Diencephalon (tissue), 1 donor: ENCODE measurements at places on chromosomes 5 and 9. TPM values are rescaled to one million over a fixed set of nuclear protein-coding genes. Genes with fewer than 3 reads are reported as not detected.

Gene OR1J2
- not detected for total RNA-seq

Gene PCDHB7
- 8.5 TPM for total RNA-seq

Gene KCNN2
- 33.9 TPM for total RNA-seq

Gene DRD1
- total RNA-seq, result 27.0 TPM

Gene GGTA1
- 3.5 TPM for total RNA-seq

Gene PCDHA9
- 11.3 TPM for total RNA-seq

Gene TMEM174
- not detected for total RNA-seq

Gene LRRC19
- not detected for total RNA-seq

Gene BARX1
- total RNA-seq, result not detected

Gene CDC25C
- 2.1 TPM for total RNA-seq

Gene C5orf58
- total RNA-seq, result not detected

Gene POLR3G
- total RNA-seq, result 5.3 TPM

Gene PCDHGA5
- 7.2 TPM for total RNA-seq

Gene FRMPD1
- total RNA-seq, result 3.0 TPM

Gene FOXD4L4
- total RNA-seq, result 1.4 TPM

Gene INSL6
- not detected for total RNA-seq
